ENCODE measurements at places on chromosomes 12 and 14.

GRCh38 chr12:23564451-23565152 lies 384.9 kb downstream of the SOX5 start:
- no peak for DNase-seq

- DNase-seq: no peak
These were observed 165.5 kb downstream of the KIF21A start for GRCh38 chr12:39277416-39277815.

DNA sequence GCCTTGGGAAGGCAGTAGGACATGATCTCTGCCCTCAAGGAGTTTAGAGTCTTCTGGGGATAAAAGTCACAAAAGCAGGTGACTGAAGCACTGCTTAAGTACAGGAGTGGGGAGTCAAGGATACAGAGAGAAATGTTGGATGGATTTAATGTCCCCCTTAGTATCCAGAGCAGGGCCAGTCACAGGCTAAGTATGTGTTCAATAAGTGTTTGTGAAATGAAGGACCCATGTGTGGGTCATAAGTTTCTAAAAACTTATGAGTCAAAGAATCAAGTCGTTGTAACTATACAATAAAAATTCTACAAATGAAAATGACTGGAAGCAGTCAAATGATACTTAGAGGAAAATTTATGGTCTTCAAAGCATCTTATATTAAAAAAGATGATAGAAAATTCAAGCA lies 25.1 kb downstream of the KRT80 start:
- DNase-seq: no peak

GRCh38 chr14:54698501-54698900 lies 131.6 kb downstream of the SAMD4A start:
- no peak for DNase-seq

DNA sequence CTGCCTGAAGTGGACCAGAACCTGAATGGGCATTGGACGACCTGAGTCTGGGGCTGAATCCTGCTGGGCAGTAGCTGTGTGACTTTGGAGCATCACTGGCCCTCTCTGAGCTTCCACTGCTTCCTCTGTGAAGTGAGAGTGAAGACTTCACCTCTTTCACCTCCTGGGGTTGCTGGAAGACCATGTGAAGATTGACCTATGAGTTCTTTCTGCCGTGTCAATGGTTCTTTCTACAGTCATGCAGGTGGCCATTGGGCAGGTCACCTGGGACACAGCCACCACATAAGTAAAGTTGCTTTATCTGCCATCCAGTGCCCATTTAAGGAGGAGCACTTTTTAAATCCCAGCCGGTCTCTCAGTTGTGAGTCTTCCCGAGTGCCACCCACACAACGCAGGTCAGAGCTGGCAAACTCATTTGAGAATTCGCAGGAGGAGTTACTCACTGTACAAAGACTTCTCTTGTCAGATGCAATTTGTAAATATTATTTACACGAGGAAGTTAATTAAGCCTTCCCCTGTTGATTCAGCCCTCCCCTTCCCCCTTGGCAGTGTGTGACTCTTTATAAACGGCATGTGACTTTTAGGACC lies 74.8 kb upstream of the TCL1B start:
- DNase-seq: no peak

- DNase-seq: no peak
These were observed 36.1 kb upstream of the PRICKLE1 start for GRCh38 chr12:42625611-42626010.

GRCh38 chr12:76250256-76250655 lies 98.0 kb downstream of the BBS10 start:
- no peak for DNase-seq

- DNase-seq: no peak
These were observed 6.0 kb downstream of the KRT7 start for GRCh38 chr12:52238916-52239646.

DNA sequence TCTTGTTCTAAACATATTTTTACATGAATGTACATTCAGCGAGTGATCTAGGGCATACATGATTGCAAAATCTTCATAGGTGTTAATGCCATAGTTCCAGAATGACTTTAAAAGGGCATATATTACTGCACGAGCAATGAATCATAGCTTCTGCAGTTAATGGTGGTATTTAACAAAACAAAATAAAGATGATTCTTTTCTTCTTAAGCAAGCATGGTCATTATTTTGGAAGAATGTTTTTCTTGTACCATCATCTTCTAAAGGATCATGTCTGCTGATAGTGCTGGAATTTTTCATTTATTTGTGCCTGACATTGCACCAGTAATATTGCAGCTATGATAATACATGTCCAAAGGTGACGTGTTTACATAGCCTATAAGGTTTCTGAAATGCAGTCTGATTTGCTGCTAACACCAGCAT lies 388.6 kb downstream of the CCDC91 start:
- DNase-seq: no peak

DNA sequence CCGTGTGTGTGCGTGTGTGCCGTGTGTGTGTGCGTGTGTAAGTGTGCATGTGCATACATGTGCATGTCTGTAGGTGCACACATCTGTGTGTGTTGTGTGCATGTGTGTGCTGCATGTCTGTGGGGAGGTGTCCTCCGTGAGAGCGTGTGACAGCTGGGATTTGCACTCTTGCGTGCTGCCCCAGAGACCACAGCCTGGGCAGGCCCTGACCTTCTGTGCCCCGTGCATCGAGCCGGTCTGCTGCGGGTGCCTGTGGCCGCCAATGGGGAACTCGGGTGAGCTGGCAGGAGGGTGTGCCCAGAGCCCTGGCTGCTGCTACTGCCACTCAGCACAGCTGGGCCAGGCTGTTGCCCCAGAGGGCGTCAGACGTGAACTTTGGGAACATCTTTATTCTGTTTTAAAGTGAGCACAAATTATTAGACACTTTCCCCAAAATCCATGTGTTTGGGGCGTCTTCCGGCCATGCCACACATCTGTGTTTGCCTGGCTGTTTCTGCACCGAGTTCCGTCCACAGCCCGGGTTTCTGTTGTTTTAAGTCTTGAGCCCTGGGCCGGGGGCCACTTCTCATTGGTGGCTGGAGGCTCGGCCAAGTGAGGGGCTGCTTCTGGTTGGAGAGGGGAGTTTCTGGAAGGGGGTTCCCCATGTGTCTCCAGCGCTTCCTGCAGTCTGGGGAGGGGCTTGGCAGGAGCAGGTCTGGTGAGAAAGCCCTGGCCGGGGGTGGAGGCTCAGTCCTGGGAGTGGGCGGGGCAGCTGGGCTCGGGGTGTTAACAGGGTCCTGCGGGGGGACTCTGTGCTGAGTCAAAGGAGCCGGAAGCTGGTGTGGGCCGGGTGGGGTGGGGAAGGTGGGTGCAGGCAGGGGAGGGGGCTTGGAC lies 7.6 kb downstream of the CEP170B start:
- DNase-seq: no peak

DNA sequence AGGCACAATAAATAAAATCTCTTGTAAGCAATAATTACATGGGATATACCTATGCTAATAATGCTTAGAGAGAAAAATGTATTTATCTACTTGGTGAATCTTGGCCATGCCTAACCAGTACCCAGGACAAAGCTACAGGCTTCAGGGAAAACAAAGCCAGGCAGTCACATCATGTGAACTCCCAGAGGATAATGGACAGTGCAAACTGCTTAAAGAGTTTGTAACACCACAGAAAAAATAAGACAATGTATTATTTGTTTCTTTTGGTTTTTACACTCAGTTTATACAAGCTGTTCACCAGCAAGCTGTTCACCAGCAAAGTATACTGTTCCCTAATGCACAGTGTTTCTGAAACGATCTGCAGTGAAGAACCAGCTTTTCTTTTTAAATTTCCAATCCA lies 38.0 kb downstream of the DICER1 start:
- DNase-seq: no peak

GRCh38 chr12:5989621-5990020 lies 44.6 kb upstream of the ANO2 start:
- no peak for DNase-seq

DNA sequence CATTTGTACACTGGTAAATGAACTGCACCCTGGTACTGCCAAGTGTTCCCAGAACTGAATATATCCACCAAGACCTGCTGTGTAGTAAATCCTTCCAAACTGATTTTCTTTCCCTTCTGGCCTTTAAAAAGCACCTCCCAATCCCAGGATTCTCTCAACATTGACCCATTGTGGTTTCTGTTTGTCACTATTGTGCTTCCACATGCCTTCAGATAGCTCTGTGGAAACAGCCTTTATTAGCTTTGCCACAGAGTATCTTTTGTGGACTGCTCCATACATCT lies 949 bp upstream of the KIF21A start:
- no peak for DNase-seq

GRCh38 chr14:74804219-74804825 lies 41.2 kb downstream of the YLPM1 start:
- DNase-seq: no peak

DNA sequence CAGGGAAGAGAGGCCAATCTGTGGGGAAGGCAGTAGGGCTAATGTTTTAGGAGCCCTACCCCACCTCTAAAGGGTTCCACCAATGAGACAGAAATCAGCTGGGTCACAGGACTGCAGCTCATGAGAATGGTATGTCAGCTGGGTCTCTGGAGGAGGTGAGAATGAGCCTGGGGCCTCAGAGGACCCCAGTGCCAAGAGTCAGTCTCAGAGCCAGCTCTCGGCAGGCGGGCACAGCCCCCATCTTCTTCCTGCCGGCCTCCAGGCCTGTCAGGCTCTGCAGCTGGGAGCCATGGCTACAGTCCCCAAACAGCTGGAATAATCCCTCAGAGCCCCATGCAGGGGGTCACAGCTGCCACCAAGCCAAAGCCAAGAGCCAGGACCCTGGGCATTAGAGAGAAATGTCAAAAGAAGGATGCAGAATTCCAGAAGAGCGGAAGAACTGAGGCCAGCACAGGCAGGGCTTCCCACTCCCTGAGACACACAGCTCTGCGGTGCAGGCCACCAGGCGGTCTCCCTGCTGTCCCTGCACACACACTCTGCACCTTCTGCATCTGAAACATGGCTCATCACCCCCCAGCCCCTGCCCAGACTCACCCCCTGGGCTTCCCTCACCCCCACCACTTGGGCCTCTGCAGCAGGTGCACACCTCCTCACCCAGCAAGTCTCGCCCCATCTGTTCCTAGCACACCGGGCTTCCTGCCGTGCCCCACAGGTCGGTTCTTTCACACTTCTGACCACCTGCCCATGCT lies 26.0 kb downstream of the ITPK1 start:
- DNase-seq: no peak

DNA sequence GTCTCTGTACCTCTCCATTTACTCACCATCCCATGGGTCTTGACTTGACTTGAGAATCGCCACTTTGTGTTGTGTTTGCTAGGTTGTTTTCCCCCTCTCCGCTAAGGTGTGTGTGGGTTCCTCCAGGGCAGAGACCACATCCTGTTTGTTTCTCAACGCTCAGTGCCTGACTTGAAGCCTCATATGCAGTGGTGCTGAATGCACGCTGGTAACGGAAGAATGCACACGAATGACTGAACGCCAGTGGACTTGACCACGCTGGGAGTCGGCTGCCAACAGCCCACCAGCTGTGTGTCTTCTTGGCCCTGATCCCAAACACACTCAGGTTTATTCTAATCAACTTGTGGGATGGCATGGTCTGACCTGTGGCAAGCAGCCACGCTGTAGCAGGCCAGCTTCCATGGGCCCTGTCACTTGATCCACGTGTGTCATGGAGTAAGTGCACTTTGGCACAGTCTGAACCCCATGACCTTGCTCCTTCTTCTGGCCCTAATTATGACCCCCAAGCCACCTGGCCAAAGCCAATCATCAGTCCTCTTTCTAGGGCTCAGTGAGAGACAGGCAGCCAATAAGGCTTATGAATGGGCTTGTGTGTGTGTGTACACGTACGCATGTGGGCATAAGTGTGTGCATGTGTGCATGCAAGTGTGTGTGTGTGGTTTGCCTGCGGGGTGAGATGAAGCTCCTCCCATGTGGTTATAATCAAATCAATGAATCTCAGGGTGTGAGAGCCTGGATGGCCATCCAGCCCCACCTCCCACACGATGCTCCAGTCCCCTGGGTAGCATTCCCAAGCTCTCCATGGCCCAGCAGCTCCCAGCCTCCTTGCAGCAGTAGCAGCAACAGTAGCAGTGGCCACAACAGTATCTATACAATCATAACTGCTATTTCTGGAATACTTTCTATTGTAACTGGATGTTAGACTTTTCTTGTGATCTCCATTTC lies 6.4 kb upstream of the TC2N start:
- no peak for DNase-seq

GRCh38 chr12:121238086-121238485 lies 28.2 kb downstream of the P2RX4 start:
- DNase-seq: no peak

GRCh38 chr12:96070670-96071279 lies 35.4 kb upstream of the LTA4H start:
- no peak for DNase-seq

GRCh38 chr12:27333403-27334009 lies 870 bp downstream of the BMAL2 start:
- peak; percentile 10 for DNase-seq

GRCh38 chr12:52805739-52806138 lies 8.2 kb downstream of the KRT4 start:
- DNase-seq: no peak

DNA sequence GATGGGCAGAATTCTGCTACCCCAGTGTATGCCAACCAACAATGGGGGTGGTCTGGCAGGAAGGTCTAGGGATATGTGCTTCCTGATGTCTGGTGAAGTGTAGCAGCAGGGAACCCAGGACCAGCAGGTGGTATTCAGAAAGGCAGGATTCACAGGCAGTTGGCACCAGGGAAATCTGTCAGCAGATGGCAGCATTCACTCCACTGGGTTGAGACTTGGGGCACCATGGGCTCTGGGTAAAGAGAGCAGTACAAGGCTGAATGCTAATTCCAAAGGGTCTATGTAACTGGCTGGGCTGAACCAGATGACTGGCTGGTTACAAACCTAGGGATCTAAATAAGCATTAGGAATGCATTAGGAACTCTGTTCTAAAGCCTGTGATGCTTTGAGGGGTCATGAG lies 466.9 kb upstream of the STXBP6 start:
- DNase-seq: no peak

DNA sequence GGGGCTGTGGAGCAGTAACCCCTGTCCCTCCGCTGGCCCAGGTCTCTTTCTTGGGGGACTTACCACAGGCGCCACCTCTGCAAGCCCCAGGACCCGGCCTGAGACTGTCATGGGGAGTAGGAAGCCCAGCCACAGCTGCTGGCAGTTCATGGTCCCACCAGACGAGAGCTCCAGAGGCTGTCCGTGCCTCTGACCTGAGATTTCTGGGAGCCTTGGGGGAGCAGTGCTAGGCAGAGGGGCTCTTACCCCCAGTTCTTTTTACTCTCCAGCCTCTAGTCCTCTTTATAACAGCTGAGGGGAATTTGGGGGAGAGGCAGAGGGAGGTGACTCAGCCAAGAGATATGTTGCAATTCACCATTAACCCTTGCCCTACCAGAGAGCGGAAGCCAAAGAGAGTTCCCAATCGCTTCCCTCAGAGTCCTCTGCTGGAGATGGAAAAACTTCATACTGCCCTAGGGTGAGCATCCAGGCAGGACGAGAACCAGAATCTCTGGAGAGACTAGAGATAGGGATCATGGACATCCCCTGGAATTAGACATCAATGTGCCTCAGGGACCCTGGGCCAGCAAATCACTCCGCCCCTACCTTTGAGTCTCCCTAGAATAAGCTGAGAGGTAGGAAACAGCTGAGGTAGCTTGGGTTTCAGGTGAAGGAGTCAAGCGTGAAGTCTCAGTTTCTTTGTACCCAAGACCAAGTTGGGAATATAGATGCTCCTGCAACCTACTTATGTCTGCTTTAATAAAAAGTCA lies at the start of gene MMP19:
MMP19 (minus strand) TSS at position 256 of the 749 bp plus-strand sequence; CDS start at position 150, 106 bp downstream.
- DNase-seq: no peak
